HT-29 (cell line): ENCODE measurements at places on chromosomes 12 and 14.

GRCh38 chr12:84785951-84786350 lies 126.6 kb downstream of the SLC6A15 start:
- no peak for DNase-seq

- no peak for DNase-seq
Observed at GRCh38 chr12:75000120-75000519, 209.5 kb downstream of the KCNC2 start.

DNA sequence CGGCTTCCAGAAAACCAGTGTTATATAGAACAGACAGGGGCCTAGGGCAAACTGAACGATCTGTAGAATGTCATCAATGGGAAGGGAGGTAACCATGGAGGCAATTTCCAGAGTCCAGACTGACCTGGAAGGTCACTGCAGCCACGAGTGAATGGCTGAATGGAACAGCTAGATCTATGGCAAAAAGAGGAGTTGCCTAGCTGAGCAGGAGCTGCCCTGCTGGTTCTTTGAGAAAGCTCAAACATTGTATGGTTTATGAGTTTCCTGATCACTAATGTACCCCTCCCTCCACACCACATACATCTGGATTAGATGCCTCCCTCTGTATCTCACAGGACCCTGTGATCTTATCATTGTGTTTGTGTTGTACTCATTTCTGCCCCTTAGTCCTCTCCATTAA lies 1.0 kb upstream of the RERG start:
- DNase-seq, result no peak

GRCh38 chr14:20998139-20998538 lies 954 bp upstream of the SLC39A2 start:
- DNase-seq, result no peak

DNA sequence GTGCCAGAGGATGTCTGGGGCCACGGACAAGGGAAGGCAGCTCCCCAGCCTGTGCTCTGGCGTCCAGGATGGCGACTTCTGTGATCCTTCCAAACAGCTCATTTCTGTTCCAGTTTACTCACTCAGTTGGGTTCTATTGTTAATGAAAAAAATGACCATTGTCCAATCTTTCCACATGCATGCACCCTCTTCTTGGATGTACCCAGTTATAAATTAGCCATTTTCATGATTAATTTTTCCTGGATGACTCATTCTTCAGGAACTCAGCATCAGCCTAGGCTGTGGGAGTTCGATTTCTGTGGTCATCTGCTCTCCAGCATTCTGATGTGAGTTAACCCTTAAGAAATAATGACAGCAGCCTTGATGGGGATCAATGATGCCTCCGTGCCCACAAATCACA lies 926.8 kb downstream of the BCL11B start:
- no peak for DNase-seq

- no peak for DNase-seq
Observed at GRCh38 chr12:95412482-95413311, 61.3 kb upstream of the METAP2 start.
